ENCODE measurements at places on chromosomes 2 and 18.

GRCh38 chr2:165161510-165161909, 42.3 kb downstream of the SCN3A start:
- no peak for DNase-seq

GRCh38 chr2:160076241-160076640, 13.8 kb upstream of the PLA2R1 start:
- DNase-seq, result no peak

DNA sequence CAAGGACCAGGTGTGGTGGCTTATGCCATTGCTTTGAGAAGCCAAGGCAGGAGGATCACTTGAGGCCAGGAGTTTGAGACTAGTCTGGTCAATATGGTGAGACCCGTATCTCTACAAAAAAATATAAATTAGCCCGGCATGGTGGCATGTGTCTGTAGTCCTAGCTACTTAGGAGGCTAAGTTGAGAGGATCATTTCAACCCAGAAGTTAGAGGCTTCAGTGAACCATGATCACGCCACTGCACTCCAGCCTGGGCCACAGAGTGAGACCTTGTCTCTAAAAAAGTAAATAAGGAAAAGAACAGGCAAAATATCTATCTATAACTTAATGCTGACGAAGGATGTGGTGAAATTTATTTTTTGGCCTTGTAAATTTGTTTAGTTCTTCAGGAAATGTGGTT, 78.1 kb downstream of the UGGT1 start:
- DNase-seq, result no peak

DNA sequence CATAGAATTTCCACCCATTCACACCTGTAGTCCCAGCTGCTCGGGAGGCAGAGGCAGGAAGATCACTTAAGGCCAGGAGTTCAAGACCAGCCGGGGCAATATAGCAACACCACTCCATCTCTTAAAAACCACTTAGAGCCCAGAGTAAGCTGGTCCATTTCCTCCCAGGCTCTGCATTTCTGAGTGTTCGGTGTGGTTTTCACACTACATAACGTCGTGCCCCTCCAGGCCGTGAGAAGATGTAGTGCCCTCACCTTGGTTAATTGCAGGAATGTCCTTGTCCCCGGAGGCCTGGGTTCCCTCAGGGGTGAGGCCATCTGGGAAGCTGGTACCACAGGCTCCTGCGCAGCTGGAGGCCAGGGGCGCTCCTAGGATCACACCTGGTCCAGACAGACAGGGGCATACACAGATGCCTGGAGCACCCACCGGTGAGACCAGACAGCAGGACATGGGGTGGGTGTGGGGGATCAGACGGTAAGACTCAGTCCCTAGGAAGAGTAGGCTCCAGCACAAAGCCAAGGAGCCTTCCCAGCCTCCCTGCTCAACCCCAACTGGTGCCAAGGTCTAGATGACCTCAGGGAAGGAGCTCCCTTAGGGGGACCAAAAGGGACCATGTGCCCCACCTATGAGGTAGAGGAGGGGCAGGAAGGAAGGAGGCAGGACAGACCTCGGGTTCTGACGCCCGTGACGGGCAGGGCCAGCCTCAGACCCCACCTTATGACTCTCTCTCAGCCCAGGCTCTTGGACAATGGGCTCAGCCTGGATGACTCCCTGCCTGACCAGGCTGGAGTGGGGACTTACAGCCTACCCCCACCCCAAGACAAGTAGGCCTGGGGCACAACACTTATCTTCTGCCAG, 752 bp downstream of the ASTL start:
- DNase-seq, result no peak

DNA sequence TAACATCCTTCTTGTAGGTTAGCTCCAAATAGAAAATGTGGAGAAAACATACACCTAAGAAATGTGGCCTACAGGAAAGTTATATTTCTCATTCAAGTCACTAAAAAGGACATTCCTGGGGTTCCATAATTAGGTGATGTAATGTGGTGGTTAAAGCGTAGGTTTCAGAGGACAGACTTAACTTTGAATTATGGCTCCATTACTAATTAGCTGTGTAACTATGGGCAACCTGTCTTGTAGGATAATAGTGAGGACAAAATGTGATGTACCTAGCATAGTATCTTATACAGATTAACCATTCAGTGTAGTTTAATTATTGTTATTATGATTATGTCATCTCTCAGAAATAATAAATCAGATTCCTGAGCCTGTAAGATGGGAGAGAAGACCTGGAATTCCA, 602.5 kb downstream of the TSN start:
- no peak for DNase-seq

GRCh38 chr2:237490009-237490711, 3.1 kb downstream of the MLPH start:
- DNase-seq, result no peak

DNA sequence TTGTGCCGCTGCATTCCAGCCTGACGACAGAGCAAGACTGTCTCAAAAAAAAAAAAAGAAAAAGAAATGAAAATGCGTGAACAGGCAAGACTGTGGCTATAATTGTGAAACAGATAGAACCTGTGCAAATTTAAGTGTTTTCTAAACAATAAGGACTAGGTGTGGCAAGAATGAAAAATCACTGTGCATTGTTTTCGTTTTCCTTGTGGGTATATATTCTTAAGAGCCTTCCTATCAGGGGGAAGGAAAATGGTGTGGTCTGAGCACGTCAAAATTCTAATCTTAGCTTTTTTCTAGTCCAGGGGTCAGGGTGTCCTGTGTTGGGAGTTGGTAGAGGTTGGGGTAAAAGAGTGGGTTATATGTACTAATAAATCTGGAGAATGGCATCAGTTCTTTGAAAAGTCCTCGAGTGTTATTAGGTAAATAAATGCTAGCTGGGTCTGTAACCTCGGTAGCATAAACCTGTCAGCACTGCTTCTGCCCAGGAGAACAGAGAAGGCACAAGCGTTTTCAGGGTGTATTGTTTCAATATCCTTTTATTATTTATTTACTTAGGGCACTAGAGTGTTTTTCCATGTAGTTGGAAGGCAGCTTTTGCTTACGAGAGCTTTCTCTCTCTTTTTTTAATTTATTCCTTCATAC, 11.6 kb downstream of the ATP6V1C2 start:
- DNase-seq, result no peak

DNA sequence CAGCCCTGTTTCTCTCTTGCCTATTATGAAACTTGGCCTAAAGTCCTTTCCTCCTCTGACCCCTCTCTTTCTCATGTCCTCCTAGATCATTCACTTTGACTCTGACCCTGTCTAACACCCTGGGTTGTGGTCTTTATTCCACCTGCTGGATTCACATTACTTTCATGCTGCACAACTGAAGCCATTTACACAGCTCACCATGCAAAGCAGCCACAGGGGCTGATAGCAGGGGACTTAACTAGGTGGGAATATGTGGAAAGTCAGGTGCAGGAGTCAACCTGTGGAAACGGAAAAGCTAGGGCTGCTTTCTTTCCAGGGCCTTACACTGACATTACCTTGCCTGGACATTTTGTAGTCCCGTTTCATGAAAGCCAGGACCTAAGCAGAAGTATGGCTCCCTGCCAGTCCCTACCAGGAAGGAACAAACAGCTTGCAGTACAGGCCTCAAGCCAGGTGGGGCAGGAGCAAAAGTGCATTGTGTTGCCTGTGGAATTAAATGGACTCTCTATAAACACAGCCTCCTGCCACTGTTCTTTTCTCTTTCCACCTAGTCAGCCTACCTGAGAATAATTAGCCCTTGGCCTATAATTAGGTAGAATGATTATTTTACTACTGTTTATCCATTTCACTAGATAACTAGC, 11.8 kb downstream of the MAPRE3 start:
- no peak for DNase-seq

- DNase-seq, result no peak
Observed at GRCh38 chr2:14751581-14751980, 119.1 kb downstream of the LRATD1 start.
